GM19239 (cell line): ENCODE measurements at places on chromosomes 7 and 10.

- DNase-seq, result no peak
Observed at GRCh38 chr10:3452683-3453361, 280.2 kb upstream of the PITRM1 start.

DNA sequence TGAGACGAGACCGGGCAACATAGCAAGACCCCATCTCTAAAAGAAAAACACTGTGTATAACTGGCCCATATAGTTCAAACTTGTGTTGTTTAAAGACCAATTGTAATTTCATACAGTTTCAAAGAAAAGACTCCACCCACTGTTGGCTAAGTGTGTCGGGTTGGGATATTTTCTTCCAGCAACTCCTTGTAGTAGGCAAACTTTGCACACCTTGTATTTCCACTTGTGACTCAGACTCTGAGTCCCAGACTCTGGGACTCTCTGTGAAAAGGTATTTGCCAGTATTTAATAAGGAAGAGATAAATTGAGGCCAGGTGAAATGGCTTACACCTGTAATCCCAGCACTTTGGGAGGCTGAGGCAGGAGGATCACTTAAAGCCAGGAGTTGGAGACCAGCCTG, 29.3 kb upstream of the RHBDD2 start:
- DNase-seq, result no peak

DNA sequence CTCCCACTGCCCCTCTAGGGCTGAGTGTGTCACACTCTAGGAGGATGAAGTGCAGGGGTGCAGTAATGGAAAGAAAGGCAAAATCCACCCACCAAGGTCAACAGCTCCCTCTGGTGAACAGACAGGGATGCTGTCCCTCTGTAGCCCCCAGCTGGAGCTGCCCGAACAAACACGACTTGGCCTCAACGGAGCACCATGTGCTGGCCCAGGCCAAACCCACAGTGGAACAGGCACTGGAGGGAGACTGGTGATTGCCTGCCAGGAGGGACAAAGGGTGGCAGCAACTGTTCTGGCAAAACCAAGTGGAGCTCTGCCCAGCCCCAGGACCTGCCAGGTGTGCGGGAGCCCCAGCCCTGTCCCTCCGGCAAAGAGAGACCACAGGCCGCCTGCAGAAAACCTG, 20.7 kb downstream of the PDIA4 start:
- DNase-seq, result no peak

DNA sequence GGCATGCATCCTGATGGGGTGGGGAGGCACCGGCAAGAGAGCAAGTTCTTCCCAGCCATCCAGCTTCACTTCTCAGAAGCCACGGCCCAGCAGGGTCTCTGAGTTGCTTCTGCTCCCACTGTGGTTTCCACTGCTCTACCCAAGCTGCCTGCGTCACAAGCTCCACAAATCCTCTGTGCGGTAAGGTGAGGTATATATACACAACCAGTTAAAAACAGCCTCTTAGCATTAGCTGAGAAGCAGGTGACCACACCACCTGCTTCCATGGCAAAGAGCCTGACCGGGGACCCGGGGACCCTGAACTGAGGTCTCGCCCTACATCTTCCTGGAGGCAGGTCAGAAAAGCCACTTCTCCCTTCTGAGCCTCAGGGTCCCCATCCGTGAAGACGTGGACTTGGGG, 46.9 kb upstream of the NPFFR1 start:
- no peak for DNase-seq

DNA sequence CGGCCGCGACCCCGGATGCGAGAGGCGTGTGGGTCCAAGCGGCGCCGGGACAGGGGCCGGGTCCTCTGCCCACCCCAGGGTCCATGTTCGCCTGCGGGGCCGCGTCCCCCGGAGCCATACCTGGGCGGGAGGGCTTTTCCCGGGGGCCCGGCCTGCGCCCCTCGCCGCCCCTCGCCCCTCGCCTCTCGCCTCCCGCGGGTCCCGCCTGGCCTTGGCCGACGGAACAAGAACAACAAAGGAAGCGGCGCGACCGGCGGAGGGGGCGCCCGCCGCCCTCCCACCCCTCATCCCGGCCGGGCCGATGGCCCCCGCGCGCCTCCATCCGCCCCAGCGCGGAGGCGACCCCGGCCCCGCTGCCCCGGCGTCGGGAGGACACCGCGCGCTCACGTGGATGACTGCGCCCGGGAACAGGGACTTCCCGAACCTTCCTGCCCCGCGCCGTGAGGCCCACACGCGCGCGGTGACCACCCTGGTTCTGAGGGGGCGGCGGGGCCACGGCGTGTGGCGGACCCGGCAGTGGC, 348.2 kb downstream of the DNAJB6 start:
- DNase-seq, result no peak

GRCh38 chr7:119408596-119408995, 864.4 kb upstream of the KCND2 start:
- DNase-seq, result no peak
